WTC11 (cell line): ENCODE measurements at places on chromosomes 13 and 19. TPM values are rescaled to one million over a fixed set of nuclear protein-coding genes. Genes with fewer than 3 reads are reported as not detected.

GRCh38 chr19:35149463-35149862 is 5.1 kb upstream of the FXYD5 start:
- H3K27ac ChIP-seq = no peak overlapping the region
- H3K36me3 ChIP-seq = peaks cover 2% of the 10 kb centered on the region; the same call in 1 of the 2 replicates
- peaks cover 8% of the 10 kb centered on the region for H3K27me3 ChIP-seq
- peaks cover 48% of the 10 kb centered on the region for H3K4me1 ChIP-seq
- no peak overlapping the region for H3K4me3 ChIP-seq

- no peak for DNase-seq
- no peak overlapping the region for H3K4me3 ChIP-seq
- peaks cover 10% of the 10 kb centered on the region for H3K27me3 ChIP-seq
- H3K4me1 ChIP-seq = no peaks in the 10 kb centered on the region
- no peak overlapping the region for H3K27ac ChIP-seq
- no peaks in the 10 kb centered on the region for H3K36me3 ChIP-seq
These were observed 17.9 kb upstream of the FBL start for GRCh38 chr19:39864118-39864517.

DNA sequence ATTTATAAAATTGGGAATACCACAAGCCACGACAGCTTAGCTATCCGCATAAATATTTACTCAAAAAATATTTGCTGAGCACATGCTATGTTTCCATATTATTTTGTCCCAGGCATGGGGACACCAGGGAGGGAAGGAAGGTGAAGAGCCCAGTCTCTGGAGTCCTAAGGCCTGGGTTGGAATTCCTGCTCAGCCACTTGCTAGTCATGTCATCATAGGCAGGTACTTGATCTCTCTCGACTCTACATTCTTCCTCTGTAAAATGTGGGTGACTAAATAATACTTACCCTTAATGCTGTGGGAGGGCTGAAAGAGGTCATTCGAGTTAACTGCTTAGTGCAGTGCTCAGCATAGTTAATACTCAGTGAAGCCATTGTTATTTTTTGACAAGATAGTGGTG is 4.3 kb upstream of the RNASEH2B start:
- no peak for DNase-seq
- H3K4me1 ChIP-seq = peaks cover 4% of the 10 kb centered on the region
- no peaks in the 10 kb centered on the region for H3K36me3 ChIP-seq
- H3K27ac ChIP-seq = peak overlapping the region; percentile 67; the same call in 1 of the 2 replicates

GRCh38 chr13:25571237-25571636 is 199.5 kb downstream of the ATP8A2 start:
- H3K4me3 ChIP-seq = no peak overlapping the region
- H3K27ac ChIP-seq = no peak overlapping the region
- H3K27me3 ChIP-seq = no peaks in the 10 kb centered on the region
- DNase-seq = no peak

GRCh38 chr19:33063753-33064457 is 783 bp downstream of the RHPN2 start:
- H3K4me3 ChIP-seq = peak overlapping the region; percentile 87
- H3K27me3 ChIP-seq = peaks cover 13% of the 10 kb centered on the region
- peak overlapping the region; percentile 19; the same call in 1 of the 2 replicates for H3K27ac ChIP-seq
- peaks cover 18% of the 10 kb centered on the region for H3K4me1 ChIP-seq

DNA sequence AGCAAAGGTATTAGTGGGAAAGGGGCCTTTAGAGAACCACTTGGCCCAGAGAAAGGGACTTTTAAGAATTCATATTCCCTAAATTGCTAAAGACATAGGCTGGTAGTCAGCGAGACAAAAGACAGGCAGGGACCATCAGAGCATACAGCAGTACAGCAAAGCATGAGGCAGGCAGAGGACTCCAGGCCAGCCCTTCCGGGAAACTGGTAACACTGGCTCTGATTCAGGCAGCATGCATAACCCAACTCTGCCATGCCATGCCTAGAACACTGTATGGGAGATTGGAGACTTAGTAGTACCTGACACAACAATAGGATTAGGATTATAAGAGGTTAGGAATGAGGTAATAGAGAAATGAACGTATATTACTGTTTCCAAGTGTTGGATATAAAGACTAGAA is 34.9 kb downstream of the CAB39L start:
- no peaks in the 10 kb centered on the region for H3K36me3 ChIP-seq
- H3K27me3 ChIP-seq = peaks cover 78% of the 10 kb centered on the region
- H3K4me1 ChIP-seq = peaks cover 17% of the 10 kb centered on the region
- H3K27ac ChIP-seq = no peak overlapping the region
- no peak overlapping the region for H3K4me3 ChIP-seq
- DNase-seq = no peak

DNA sequence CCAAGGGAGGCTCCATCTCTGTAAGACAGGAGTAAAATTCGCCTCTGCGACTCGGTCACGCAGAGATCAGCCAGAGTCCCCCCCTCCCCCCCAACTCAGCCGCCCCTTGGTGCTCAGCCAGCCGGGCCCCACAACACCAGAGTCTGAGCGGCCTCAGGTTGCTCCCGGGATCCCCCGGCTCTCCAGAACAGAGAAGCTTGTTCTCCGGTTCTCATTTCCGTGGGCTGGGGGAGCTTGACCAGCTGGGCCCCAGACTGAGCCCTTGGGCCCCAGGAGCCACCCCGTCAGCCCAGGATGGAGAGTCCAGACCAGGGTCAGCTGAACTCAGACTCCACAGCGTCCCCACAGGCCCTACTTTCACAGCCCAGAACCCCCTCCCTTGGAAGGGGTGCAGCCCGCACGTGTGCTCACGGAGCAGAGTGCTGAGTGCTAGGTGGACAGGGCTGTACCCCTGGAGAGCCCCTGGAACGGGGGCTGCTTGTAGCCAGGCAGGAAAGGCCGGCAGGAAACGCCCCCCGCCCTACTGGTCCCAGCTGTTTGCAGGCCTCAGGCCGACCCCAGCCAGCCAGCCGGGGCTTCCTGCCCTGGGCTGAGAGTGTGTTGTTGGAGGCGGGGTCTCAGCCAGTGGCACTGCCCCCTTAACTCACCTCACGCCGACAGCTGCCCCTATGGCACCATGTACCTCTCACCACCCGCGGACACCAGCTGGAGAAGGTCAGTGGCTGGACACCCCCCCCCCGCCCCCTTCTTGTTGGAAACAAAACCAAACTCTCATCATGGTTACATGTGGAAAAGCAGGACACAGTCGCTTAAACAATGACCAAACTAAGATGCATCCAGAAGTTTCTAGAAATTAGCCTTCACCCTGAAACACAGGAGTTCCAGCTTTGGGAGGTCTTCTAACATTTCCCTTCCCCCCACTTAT is 44.4 kb downstream of the COMP start:
- no peaks in the 10 kb centered on the region for H3K27me3 ChIP-seq
- no peak overlapping the region for H3K4me3 ChIP-seq
- peak; percentile 55 for DNase-seq
- peaks cover 9% of the 10 kb centered on the region for H3K4me1 ChIP-seq

DNA sequence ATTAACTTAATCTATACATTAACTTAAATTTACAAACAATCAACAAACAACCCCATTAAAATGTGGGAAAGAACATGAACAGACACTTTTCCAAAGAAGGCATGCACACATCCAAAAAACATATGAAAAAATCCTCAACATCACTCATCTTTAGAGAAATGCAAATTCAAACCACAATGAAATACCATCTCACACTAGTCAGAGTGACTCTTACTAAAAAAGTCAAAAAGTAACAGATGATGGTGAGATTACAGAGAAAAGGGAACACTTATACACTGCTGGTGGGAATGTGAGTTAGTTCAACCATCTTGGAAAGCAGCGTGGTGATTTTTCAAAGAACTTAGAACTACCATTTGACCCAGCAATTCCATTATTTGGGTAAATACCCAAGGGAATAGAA is 759.2 kb upstream of the SLITRK1 start:
- H3K4me1 ChIP-seq = peaks cover 6% of the 10 kb centered on the region
- H3K4me3 ChIP-seq = no peak overlapping the region
- no peaks in the 10 kb centered on the region for H3K27me3 ChIP-seq
- peaks cover 7% of the 10 kb centered on the region for H3K36me3 ChIP-seq

GALP gene
- not detected in 3 replicates for total RNA-seq

SAMD1 gene
- total RNA-seq = 113 to 131 TPM (median 116 TPM) in 3 replicates
